ENCODE measurements at places on chromosomes 11 and 22. TPM values are rescaled to one million over a fixed set of nuclear protein-coding genes. Genes with fewer than 3 reads are reported as not detected.

- no peak for DNase-seq
Measured at GRCh38 chr11:70271649-70271953, 1.1 kb downstream of the PPFIA1 start.

Gene OR8G1
- not detected for total RNA-seq

GRCh38 chr11:35043936-35044335 is 95.0 kb upstream of the CD44 start:
- DNase-seq: no peak

- DNase-seq: no peak
Measured at GRCh38 chr22:50316114-50317065, 8.9 kb upstream of the PLXNB2 start.

DNA sequence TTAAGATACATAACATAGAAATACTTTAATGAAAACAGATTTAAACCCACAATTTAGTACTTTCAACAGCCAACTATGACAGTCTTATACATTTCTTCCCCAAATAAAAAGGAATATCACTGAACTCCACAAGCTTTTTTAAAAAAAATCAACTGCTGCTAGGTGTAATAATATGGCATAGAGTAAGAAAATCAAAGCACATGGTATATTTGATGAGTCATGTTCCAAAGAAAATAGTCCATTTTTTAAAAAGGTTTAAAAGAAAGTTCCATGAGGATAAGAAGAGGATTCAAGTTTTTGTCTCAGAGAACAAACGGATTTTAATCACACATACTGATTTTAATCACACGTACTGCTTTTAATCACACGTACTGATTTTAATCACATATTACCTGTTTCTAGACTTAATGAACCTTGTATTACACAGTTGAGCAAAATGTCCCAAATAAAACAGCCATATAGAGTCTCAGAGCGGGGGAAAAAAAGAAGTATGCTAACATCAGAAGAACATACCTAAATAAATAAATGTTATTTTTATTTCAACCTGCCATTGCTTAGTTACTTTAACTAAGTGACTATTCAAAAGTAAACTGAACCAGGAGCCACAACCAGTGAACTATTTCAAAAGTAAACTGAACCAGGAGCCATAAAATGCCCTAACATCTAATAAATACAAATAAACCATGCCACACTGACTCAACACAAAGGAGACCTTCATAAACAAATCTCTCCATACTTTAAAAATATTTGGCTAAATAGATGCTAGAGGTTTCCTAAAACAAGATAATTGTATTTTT is 198.4 kb downstream of the SBF2 start:
- DNase-seq: no peak

- no peak for DNase-seq
Measured at GRCh38 chr11:66050581-66051231, 1.5 kb upstream of the SF3B2 start.

GRCh38 chr11:128530118-128531074 is 57.0 kb downstream of the ETS1 start:
- no peak for DNase-seq

Gene SC5D
- 11.0 TPM for total RNA-seq

DNA sequence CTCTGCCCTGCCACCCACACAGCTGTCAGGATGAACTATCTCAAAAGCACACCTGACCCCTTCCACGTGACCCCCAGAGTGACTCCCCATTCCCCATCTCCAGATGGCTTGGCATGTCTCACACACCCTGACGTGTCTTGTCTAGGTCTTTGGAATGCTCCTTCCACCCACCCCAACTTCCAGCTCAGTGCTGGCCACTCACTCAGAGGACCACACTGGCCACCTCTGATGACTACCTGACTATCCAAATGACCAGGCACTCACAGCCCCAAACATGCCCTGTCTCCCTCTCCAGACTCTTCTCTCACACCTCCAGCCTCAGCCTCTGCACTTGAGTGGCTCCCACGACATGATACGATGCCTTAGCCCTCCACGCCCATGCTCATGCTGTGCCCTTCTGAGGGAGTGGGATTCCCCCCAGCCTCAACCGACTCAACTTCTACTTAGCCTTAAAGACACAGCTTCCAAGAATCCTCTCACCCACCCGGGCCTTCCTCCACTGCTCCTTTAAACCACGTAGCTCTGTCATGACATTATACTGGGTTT is 259.4 kb downstream of the BUD13 start:
- no peak for DNase-seq

- no peak for DNase-seq
Measured at GRCh38 chr11:5631969-5632635, 7.3 kb downstream of the TRIM34 start.

DNA sequence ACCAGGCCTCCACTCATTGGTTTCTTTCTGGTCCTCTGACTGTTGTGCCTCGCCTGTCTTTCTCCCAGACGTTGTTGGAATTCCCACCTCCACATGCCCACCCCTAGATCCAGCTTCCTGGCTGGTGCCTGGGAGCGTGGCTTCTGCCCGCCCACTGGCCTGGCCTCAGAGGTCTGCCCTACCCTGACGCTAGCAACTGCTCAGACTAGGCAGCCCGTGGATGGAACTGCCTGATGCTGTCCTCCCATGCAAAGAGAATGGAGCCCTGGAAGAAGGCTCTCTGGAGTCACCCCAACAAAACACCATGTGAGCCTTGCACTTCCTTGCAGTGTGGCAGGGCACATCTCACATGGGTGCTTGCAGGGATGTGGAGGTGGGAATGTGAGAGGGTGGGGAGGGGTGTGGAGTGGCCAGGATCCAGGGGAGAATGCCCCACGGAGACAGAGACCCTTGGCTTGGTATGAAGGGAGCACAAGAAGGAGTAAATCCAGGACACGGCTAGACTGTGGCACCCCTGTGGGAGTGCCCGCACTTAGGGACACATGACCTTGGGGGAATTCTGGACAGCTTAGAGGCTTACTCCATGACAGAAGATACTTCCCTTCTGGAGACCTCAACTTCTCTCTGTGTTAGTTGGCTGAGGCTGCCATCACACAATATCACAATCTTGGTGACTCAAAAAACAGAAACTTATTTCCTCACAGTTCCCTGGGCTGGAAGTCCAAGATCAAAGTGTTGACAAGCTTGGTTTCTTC is 22.5 kb upstream of the ADA2 start:
- DNase-seq: no peak

- DNase-seq: no peak
Measured at GRCh38 chr11:2310073-2310785, 8.4 kb downstream of the TSPAN32 start.

Gene MMP8
- 0.03 TPM for total RNA-seq

Measured in G401 (cell line).